ENCODE measurements at places on chromosomes 1 and 21. TPM values are rescaled to one million over a fixed set of nuclear protein-coding genes. Genes with fewer than 3 reads are reported as not detected.

The KRTAP19-1 gene
- total RNA-seq, result not detected

The TMEM269 gene
- total RNA-seq, result 0.22 TPM

The LHX8 gene
- not detected for total RNA-seq

The MEGF6 gene
- 56.6 TPM for total RNA-seq

The OR14K1 gene
- not detected for total RNA-seq

The COL6A1 gene
- total RNA-seq, result 3.5 TPM

The FCRL4 gene
- not detected for total RNA-seq

The ITGB2 gene
- 416 TPM for total RNA-seq

The RCSD1 gene
- 133 TPM for total RNA-seq

The UBL4B gene
- total RNA-seq, result not detected

The ADORA3 gene
- total RNA-seq, result 0.20 TPM

The PARS2 gene
- total RNA-seq, result 3.9 TPM

The S100A8 gene
- total RNA-seq, result 0.94 TPM

The KLF18 gene
- not detected for total RNA-seq

The DNASE2B gene
- total RNA-seq, result not detected

The RORC gene
- 1.4 TPM for total RNA-seq

The TMEM125 gene
- not detected for total RNA-seq

The NTRK1 gene
- 13.7 TPM for total RNA-seq

The CA6 gene
- total RNA-seq, result 41.8 TPM

The CD2 gene
- total RNA-seq, result 229 TPM

The GJC2 gene
- 6.2 TPM for total RNA-seq

The CNR2 gene
- total RNA-seq, result 2.0 TPM

The SASS6 gene
- 11.8 TPM for total RNA-seq

The NUP133 gene
- 42.9 TPM for total RNA-seq

The SMIM11 gene
- total RNA-seq, result 19.8 TPM

The RAP1A gene
- 134 TPM for total RNA-seq

The CBR3 gene
- 14.9 TPM for total RNA-seq

The SLC6A17 gene
- not detected for total RNA-seq

The EPRS1 gene
- 117 TPM for total RNA-seq

The GPR3 gene
- 0.42 TPM for total RNA-seq

The ARHGEF10L gene
- 0.48 TPM for total RNA-seq

The LMX1A gene
- total RNA-seq, result not detected

The SMIM12 gene
- 51.9 TPM for total RNA-seq

The OLFML3 gene
- 0.64 TPM for total RNA-seq

The FAM72A gene
- 21.3 TPM for total RNA-seq

The TRIM58 gene
- 0.09 TPM for total RNA-seq

The KIF26B gene
- 0.14 TPM for total RNA-seq

The KCNQ4 gene
- total RNA-seq, result 1.2 TPM

The KCNJ9 gene
- not detected for total RNA-seq

The GJA8 gene
- not detected for total RNA-seq

The RNF186 gene
- not detected for total RNA-seq

The FCER1G gene
- 18.9 TPM for total RNA-seq

The HES3 gene
- total RNA-seq, result not detected

The EXO1 gene
- total RNA-seq, result 29.0 TPM

The BRDT gene
- not detected for total RNA-seq

The EXTL1 gene
- total RNA-seq, result not detected

The NUP210L gene
- 0.11 TPM for total RNA-seq

The NR1I3 gene
- not detected for total RNA-seq

The IFNLR1 gene
- 7.9 TPM for total RNA-seq

The RBP7 gene
- not detected for total RNA-seq

The LCE2B gene
- not detected for total RNA-seq

The MSTO1 gene
- 74.5 TPM for total RNA-seq
